IPS DF 6.9 (cell line): ENCODE measurements at places on chromosomes 1 and 21.

- DNase-seq: no peak
These were observed 27.0 kb downstream of the TTC39A start for GRCh38 chr1:51303315-51303714.

- no peak for DNase-seq
These were observed 116.2 kb downstream of the CENPF start for GRCh38 chr1:214719207-214719606.

- DNase-seq: no peak
These were observed 617.0 kb upstream of the PRMT6 start for GRCh38 chr1:106439475-106439874.

DNA sequence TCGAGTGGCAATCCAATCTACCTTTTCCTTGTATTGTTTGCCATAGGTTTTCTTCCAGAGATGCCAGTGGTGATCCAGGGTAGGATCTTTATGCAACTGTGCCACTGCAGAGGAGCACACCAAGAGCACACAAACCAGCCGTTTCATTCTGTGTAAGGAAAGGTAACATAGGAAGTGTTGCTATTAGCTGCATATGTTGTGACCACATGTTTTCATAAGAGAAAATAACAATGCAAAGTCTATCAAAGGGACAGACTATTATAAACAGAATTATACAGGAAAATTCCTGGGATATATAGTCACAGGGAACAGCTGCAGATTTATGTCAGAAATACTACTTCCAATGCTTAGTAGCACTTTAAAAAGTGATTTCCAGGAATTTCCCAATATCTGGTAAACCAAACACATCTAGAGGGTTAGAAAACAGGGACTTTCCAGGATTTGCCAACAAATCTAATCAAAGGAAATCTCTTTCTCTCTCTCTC, 919 bp downstream of the CTSS start:
- DNase-seq: no peak

GRCh38 chr1:186568221-186568620, 107.3 kb upstream of the PDC start:
- DNase-seq: no peak

DNA sequence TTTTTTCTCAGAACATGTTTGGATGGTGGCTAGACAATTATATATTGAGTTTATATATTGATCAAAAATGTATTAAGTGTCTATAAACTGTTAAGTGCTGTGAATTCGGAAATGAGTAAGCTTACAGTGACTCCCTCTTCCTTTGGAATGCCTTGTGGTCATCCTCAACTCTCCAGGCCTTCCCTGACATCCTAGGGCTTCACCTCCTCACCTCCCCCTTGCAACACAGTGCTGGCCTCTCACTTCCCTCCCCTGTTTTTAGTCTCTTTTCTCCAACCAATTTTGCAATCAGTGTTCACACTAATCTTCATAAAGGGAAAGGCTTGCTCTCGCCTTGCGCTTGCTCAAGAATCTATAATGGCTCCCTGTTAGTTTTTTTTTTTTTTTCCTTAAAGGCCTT, 95.1 kb upstream of the C1orf21 start:
- DNase-seq: no peak

DNA sequence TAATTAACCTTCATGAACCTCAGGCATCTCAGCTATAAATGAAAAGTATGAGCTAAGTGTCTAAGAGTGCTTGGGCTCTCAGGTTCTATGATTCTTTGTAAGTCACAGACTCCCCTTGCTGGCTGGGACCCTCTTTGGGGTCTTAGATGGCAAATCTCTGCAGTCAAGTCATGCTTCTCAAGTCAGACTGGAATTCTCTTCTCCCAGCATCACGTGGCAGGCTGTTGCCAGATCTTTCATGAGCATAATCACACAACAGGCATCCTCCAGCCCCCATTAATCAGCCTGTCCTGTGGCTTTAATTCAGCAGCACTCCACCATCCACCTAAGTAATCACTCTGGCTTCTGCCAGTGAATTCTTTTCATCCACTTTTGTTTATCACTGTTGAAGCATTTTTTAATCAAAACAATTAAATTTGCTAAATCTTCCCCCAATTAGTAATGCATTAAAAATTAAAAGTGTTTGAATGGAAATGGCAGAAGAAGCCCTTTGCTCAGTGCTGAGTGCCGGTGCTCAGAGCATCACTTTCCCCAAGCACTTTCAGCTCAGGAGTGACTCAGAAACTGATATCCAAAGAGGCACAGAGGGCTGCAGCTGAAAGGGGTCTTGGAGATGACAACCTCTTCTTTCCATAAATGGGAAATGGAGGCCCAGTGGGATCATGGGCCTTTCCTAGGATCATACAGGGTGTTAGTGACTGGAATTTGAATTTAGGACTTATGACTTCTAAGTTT, 50.2 kb downstream of the C8A start:
- DNase-seq: no peak

- no peak for DNase-seq
These were observed 15.3 kb upstream of the KLHDC8A start for GRCh38 chr1:205371871-205372660.

GRCh38 chr1:45585496-45586075, 1.7 kb downstream of the NASP start:
- DNase-seq: no peak

DNA sequence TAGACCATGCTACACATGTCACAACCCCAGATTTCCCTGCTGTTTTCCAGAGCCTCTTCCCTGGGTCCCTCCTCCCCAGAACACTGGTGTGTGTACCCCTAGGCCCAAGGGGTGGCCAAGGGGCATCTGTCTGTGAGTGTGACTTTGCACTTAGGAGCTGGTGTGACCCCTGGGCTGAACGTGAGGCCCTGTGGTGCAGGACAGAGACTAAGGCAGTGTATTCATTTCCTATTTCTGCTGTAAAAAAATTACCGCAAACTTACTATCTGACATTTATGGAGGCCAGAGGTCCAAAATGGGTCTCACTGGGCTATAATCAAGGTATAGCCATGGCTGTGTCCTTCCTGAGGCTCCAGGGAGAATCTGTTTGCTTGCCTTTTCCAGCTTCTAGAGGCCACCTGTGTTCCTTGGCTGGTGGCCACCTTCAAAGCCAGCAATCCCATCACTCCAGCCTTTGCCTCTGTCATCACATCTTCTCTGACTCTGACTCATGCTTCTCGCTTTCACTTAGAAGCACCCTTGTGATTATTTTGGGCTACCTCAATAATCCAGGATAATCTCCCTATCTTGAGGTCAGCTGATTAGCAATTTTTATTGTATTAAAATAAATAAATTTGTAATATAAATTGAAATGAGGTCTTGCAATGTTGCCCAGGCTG, 24.0 kb upstream of the ELOA start:
- no peak for DNase-seq

DNA sequence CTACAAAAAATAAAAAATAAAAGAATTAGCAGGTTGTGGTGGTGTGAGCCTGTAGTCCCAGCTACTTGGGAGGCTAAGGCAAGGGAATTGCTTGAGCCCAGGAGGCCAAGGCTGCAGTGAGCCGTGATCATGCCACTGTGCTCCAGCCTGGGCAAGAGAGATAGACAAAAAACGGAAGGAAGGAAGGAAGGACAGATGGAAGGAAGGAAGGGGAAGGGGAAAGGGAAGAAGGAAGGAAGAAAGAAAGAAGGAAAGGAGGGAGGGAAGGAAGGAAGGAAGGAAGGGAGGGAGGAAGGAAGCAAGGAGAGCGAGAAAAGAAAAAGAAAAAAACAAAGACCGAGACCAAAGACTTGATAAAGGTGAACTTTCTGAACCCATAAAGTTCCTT, 25.3 kb upstream of the RAP1A start:
- no peak for DNase-seq

- DNase-seq: no peak
These were observed 14.6 kb downstream of the NFASC start for GRCh38 chr1:204885288-204885711.

- DNase-seq: no peak
These were observed 32.8 kb downstream of the DPT start for GRCh38 chr1:168696125-168696760.

DNA sequence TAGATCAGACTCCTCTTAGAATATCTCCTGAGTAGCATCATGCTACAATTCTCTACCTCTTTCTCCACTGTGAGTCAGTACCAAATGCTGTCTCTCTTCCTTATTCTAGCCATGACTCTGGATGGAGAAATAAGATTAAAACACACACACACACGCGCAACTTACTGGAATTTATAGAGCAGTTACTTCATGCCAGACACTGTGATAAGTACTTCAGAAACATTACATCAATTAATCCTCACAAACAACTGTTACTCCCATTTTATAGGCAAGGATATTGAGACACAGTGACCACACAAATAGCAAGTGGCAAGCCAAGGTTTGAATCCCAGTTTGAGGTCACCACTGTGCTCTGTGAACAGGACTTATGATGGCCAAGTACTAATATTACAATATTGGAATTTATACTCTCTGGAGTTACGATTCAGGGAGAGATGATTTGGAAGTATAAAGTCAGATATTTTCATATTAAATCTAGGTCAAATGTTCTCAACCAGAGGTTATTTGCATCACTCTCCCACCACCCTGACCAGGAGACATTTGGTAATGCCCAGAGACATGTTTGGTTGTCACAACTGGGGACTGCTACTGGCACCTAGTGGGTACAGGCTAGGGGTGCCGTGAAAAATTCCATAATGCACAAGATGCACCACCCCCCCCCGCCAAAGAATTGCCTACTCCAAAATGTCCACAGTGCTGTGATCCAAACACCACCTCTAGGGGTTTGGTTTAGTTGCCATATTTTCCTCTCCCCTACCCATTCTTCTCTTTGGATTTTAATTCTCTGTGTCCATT, 221.6 kb downstream of the LTN1 start:
- DNase-seq: no peak

DNA sequence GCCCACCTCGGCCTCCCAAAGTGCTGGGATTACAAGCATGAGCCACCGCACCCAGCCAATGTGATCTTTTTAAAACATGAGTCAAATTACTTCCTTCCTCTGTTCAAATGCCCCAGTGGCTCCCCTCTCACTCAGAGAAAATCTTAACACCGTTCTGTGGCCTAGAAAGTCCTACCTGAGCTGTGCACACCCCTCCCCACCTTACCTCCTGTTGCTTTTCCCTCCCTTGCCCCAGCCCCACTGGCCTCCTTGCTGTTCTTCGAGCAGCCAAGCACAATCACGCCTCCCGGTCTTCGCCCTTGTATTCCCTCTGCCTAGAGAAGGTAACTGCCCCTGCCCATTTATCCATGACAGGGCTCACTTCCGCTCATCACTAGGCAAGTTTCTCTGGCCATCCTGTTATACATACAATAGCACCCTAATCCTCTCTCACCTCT, 62.6 kb upstream of the RPL11 start:
- DNase-seq: no peak

DNA sequence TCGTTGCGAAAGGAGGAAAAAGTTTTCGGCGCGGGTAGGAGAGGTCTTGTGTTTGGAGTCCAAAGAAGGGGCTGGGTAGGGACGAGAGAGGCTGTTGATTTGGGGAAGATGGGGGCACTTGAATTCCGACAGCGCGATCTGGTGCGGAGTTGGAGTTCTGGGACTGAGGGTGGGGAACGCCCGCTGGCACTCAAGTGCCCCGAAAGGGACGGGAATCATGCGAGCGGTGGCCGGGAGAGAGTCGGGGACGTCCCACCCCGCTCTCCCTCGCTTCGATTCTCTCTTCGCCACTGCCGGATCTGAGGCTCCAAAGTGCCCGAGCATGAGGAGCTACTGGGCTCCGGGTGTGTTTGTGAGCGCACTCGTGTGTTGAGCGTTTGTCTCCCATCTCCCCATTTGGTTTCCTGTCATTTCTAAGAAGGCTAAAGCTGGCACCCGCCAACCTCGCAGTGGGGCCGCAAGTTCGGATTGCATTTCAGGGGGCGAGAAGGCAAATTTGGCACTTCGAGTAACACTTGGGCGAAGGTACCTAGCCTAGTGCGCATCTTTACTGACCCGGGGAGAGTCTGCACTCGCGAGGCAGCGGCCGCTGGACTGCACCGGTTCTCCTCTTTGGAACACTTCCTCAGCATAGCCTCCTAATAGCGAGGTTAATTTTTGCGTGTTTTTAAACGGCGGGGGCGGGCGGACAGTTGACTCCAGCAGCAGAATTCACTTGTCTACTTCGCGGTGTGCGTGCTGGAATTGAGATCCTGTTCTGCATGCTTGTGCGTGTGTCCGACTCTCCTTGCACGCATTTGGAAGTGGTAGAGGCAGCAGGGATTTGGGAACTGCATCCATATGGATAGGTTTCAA, 1.2 kb downstream of the CHRM3 start:
- DNase-seq: no peak

DNA sequence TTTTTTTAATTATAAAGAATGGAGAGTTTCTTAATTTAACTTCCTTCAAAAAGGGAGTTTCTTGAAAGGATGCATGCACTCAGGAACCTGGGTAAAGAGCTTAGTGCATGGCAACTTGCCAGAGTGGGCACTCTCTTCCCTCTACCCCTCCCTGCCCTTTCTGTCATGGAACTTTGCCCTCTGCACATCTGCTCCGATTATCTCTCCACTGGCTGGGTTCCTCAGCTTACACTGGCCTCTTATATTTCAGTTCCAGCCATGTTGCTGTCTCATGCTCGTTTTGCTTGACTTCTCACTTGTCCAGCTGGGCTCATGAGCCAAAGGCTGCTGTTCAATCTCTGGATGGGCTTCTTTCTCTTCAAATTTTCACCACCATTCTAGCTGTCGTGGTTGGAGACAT, 87.0 kb downstream of the NCAM2 start:
- DNase-seq: no peak

DNA sequence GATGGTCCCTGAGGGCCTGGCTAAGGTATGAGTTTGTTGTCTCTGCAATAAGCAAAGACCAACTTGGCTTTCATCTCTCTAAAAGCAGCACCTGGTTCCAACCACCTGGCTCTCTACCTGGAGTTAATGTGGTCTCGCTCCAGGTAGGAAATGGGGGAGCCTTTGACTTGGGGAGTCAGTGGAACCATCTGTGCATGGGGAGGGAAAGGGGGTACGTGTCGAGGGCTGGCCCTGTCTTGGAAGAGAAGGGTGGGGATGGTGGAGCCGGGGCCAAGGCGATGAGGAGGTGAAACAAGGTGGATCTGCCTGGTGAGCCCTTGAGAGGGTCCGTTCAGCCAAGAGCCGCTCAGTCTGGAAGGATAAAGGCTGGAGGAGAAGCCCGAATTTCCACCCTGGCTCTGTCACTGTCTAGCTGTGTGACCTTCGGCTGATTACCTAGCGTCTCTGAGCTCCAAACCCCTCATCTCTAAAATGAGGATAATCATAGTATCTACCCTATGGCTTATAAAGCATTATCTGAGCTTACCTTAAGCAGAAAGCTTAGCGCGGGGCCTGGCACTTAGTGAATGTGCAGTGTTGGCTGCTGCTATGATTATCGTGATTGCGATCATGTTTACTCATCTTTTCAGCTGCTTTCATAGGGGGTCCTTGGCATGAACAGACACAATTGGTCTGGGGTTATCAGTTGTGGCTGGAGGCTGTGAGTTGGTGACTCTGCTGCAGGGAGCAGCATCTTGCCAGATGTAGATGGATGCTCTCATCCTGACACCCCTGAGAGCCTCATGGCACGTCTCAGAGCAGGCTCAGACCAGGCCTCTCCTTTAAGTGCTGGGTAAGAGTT, 78.7 kb downstream of the ACTL8 start:
- no peak for DNase-seq

GRCh38 chr1:64745181-64745985, 508 bp downstream of the RAVER2 start:
- DNase-seq: no peak
